ENCODE measurements at places on chromosomes 6 and 20.

- no peak for DNase-seq
Observed at GRCh38 chr6:148258868-148259267, 83.8 kb upstream of the SASH1 start.

DNA sequence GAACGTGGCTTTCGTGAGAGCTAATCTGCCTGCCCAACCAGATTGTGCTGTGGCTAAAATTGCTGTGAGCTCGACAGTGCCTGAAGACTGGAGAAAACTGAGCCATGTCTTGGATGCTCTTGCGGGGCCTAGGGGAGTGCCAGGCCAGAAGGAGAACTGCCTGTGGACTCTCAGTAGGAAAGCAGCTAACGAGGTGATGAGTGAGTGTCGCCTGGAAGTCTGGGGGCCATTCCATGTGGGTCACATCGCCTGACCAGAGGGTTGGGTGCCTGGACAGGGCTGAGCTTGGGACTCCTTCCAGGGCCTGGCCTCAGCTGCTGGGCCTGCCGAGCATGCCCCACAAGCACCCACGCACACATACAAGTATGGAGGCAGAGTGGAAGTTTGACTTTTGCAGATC is 166.5 kb downstream of the VEGFA start:
- DNase-seq: no peak

DNA sequence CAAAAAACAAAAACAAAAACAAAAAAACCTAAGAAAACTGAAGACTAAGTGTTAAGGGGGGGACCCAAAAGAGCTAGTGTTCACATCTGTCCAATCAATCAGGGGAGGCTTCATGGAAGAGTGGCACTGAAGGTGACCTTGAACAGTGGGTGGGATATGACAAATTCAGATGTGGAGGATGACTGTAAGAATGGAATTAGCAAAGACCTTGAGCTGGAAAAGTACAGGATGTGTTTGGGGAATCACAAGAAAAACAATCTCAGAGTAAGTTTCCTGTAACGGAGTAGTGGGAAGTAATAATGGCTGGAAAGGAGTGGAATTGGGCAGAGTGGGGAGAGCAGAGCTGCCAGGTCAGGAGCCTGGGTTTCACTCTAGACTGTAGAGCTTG is 2.9 kb upstream of the IER3 start:
- no peak for DNase-seq

GRCh38 chr6:81376745-81377144 is 375.7 kb downstream of the TENT5A start:
- no peak for DNase-seq

GRCh38 chr6:64681416-64682160 is 1025.4 kb downstream of the EYS start:
- DNase-seq: no peak

- DNase-seq: no peak
Observed at GRCh38 chr6:111732390-111732789, 126.7 kb upstream of the TRAF3IP2 start.

- DNase-seq: no peak
Observed at GRCh38 chr6:101397199-101397598, 3.7 kb downstream of the GRIK2 start.

DNA sequence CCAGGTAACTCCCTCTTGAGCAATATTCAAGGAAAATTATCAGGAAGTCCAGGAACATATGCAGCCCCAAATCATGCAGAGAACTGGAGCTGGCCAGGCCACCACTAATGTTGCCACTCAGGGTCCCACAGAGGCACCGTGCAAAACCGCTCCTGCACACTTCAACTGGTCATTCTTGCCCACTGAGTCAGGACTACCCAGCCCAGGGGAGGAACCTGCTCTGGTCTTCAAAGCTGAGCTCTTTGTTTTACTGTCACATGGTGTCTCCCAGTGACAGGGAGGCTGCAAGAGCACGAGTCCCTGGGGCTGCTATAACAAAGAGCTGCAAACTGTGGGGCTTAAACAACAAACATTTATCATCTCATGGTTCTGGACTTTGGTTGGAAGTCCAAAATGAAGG is 336.0 kb upstream of the PRDM1 start:
- DNase-seq: no peak

DNA sequence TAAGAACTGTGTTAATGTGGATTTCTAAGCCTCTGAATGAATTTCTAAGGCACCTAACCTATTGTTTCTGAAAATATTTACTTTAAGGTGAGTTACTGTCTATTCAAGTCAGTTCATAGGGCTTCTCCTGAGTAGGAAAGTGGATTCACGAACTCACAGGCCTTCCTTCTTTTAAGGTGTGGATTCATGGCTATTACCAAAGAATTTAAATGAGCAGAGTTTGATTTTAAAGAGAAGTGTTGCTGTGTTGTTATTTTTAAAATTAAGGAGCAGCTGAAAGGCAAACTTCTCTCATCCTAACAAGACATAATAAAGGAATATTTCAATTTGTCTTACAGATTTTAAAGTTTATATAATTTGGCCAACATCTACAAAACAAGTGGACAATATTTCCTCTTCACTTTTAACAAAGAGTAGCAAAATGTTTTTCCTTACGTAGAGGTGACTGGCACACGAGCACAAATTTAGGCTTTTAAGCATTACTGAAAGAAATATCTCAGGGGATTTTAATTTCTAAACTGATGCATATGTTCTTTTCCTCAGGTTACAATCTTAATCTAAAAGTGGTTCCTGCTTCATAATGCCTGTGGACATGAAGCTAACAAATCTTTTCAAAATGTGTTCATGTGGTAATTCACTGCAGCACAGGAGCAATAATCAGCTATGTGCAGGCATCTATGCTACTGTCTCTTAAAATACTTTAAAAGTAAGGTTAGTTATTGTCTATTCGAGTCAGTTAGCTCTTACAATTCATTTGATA is 602 bp upstream of the TSPYL4 start:
- DNase-seq: no peak

GRCh38 chr6:106477790-106478189 is 117.3 kb downstream of the CRYBG1 start:
- DNase-seq: peak; percentile 2

DNA sequence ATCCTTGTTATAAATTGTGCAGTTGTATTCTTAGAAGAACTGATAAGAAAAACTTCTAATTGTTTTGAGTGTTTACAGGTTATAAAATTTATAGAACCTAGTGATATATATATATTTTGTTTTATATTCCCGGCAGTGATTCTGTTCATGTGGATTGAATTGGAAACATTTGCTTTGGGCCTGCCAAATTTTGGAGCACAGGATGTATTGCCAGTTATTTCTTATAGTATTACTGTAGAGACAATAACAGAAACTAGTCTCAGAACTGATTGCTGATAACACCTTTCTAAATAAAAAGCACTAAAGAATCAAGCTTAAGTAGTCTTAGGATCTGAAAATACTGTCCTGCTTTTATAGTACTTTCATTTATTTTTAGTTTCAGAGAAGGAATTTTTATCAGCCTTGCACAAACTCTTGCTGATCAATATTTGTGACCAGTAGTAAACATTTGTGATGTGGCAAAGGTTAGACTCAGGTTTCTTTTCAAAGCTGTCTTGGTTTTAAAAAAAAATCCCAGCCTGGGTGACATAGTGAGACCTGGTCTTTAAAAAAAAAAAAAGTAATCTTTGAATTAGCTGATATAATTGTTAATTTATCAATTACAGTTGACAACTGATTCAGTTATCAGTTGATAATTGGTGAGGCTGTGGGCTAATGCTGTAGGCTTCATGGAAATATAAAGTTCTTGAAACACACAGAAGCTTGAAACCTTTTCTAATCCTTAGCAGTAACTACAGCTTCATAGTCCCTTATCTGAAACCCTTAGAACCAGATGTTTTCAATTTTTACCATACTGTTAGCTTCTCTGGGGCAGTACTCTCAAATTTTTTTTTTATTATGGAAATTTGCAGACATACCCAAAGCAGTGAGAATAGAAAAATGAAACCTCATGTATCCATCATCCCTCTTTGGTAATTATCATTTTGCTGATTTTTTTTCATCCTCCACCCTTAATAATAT is 42.4 kb downstream of the RNGTT start:
- DNase-seq: no peak

DNA sequence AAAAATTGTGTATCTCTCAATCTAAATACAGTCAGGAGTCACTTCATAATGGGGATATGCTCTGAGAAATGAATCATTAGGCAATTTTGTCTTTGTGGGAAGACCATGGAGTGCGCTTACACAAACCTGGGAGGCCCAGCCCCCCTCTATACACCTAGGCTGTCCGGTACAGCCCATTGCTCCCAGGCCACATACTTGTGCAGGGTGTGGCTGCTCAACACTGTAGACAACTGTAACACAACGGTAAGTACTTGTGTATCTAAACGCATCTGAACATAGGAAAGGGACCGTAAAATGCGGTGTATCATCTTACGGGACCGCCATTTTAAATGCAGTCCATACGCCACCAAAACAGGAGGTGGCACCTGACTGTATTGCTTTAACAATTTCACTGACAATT is 58.0 kb upstream of the FRMD1 start:
- DNase-seq: no peak

GRCh38 chr6:167691533-167692312 is 135.0 kb upstream of the AFDN start:
- no peak for DNase-seq

- DNase-seq: no peak
Observed at GRCh38 chr6:169862043-169862891, 110.8 kb downstream of the ERMARD start.

DNA sequence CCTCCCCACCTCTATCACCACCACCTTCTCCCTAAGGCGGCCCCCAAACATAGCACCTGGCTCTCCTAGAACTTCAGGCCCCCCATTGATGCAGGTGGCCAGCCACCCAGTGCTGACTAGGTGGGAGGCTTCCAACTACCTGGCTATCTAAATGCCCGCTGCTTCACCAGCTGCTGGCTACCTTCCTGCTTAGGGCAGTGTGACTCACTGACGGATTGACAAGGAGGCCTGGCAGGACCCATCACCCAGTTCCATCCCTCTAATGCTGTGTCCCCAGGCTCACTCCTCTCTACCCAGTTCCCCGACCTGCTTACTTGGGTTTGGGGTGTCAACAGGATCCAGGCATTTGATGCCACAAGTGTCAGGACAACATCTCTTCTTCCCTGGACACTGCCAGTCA is 1.1 kb downstream of the SLPI start:
- DNase-seq: no peak

GRCh38 chr20:43767686-43768474 is 41.1 kb upstream of the GTSF1L start:
- DNase-seq: no peak

GRCh38 chr6:109187399-109188114 is 92.2 kb downstream of the CEP57L1 start:
- peak; percentile 67 for DNase-seq

GRCh38 chr6:41426888-41427641 is 91.7 kb downstream of the NCR2 start:
- no peak for DNase-seq

DNA sequence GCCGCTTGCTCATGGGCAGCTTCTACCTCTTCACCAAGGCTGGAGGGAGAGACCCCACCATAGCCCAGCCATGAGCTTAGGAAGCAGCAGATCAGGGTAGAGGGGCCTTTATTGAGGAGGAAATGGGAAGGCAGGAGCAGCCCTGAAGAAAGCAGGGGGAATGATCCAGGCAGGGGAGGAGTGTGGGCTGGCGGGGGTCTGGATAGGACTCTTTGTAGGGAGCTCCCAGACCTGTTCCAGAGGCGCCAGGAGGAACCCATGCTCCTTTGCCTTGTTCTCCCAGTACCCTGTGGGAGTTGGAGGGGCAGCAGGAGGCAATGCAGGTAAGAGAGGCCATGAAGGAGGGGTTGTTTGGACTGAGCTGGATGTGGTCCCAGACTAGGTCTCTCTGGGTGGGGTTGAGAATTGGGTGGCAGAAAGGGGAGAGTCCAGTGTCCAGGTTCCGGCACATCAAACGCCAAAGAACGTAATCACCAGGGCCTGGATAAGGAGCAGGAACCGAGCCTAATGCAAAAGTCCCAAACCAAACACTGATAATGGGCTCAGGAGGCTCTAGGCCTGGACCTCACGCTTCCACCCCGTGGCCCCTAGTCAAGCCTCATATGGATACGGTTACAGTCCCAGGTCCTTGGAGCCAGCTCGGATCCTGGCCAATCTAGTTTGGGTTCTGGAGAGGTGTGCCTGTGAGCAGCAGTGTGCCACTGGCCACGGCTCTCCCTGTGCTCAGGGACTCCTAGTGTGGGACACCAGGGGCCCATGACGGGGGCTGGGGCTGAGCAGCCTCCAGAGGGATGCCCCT is 12.1 kb upstream of the PGC start:
- DNase-seq: no peak

DNA sequence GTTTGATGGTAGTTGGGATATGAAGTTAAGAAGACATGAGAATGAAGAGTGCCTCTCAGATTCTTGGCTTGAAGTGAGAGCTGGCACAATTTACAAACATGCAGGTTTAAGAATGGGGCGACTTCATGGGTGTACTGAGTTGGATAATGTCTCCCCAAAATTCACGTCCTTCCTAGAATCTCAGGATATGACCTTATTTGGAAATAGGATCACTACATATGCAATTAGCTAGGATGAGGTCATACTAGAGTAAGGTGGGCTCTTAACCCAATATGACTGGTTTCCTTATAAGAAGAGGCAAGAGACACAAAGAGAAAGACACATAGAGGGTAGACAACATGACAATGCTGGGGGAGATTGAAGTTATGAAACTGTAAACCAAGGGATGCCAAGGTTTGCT is 5.2 kb downstream of the PKIB start:
- DNase-seq: no peak

DNA sequence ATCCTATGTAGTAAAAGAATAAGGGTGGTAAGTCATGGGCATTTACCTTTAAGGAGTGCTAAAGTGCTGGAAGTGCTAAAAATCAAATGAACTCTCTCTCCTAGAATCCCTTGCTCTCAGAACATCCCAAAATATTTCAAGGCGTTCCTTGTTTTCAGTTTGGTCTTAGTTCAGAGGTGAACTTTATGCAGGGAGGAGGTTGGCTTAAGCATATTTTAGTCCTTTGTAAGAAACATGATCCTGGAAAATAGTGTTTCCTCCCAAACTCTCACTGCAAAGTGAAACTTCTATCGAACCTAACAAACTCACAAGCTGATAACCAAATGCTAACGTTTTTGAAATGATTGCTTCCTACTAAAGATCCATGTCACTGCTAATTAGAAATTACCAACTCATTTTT is 231.4 kb downstream of the FOXC1 start:
- no peak for DNase-seq

DNA sequence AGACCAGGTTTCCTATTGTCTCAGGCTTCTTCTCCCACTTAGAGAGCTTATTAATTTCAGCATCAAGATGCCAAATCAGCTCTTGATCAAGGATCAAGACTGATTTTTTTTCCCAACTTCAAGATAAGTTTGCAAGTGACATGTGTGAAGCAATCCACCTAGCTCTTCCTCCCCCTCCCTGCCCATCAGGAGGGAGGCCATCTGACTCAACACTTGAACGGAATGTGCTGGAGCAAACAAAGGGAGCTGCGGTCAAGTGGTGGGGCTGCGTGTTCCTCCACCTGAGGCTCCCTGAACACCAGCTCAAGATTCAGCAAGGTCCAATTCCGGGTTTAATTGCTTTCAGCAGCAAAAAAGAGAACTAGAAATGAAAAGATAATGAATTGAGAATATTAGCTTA is 38.7 kb downstream of the TTI1 start:
- DNase-seq: peak; percentile 91

GRCh38 chr6:35354361-35355135 is 12.2 kb downstream of the PPARD start:
- no peak for DNase-seq

All from thyroid gland (tissue), 4 donors.